ENCODE measurements at places on chromosomes 11 and 22.

DNA sequence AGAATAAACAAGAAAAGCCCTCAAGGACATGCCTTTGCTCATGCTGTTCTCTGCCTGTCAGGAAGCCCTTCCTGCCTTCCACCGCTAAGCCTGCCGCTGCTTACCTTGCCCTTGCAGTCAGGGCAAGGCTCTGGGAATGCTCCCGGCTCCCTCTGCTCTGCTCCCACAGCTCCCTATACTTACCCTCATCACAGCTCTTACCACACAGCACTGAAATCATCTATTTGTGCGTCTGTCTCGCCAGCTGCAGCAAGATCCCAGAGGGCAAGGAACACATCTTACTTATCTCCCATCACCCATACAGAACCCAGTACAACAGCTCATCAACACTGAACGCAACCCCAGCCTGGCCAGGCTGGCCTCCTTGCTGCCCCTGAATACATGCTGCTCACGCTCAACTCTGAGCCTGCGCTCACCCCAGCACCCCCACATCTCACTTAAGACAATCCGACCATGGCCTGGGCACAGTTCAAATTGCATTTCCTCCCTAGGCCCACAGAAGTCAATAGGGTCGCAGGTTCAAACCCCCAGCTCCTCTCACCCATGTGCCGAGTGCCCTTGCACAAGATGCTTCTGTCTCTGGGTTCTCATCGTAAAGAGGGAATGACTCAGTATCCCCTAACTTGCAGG lies 161.8 kb downstream of the IGLL1 start:
- no peak for DNase-seq

DNA sequence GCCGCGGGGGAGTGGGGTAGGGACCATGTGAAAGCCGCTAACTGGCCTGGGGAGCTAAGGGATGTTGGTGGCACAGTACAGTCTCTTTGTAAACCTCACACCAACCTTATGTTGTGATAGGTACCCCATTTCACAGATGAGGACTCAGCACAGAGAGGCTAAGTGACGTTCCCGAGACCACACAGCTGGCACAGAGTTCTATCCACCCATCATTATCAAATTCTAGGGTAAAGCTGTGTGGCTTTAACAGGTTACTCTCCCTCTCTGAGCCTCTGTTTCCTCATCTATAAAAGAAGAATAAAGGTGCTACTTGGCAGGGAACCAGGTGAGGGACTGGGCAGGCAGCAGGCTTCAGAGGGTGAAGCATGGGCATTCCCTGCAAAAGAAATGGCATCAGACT lies 1.4 kb upstream of the GDPD5 start:
- DNase-seq, result no peak

DNA sequence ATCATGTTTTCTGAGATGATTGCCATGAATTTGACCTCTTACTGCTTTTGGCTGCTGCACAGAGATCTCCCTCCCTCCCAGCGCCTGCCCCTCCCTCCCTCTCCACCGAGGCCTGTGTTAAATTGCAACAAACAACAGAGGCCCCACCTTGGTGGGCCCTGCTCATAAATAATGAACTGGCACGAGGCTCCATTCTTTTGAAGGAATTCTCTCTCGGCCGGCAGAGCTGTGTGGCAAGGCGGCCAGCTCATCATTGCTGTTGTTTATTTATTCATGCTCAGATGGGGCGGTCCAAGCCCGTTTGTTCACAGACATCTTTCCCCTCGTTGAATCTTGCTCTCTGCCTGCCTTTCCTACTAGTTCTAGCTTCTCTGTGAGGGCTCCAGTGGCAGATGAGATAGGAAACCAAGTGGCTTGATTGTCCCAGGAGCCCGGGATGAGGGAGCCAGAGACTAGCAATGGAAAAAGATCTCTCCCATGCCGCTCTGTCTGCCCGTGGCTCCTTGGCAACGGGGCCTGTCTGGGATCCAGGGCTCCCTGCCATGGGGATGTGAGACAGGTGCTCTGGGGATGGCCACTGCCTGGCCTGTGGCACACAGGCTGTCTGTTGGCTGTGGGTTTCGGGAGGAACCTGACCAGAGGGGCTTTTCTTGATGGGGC lies 192.6 kb downstream of the DSCAML1 start:
- no peak for DNase-seq

- DNase-seq, result no peak
Observed at GRCh38 chr11:131999084-131999483, 628.7 kb downstream of the NTM start.

DNA sequence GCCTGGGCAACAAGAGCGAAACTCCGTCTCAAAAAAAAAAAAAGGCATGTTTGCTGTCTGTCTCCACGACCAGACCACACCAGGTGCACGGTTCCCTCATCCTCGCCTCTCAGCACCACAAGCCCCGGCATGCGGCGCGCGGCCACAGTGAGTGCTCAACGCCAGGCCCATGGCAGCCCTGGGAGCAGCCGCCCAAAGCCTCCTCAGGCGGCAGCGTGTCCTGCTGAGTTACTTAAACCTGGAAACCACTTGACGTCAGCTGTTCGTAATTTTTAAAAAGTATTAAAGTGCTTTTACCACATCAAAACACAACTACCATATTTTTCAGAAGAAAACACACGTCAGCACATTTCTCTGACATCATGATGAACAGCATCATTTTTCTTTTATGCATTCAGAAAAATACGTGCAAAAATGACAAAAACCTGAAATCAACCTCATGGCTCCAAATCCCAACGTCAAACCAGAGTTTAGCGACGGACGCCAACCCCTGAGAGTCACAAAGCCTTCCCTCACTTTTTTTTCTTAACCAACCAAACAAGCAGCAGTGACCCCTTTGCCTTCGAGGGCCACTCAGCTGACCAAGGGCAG lies 2.1 kb downstream of the DEAF1 start:
- DNase-seq, result no peak

DNA sequence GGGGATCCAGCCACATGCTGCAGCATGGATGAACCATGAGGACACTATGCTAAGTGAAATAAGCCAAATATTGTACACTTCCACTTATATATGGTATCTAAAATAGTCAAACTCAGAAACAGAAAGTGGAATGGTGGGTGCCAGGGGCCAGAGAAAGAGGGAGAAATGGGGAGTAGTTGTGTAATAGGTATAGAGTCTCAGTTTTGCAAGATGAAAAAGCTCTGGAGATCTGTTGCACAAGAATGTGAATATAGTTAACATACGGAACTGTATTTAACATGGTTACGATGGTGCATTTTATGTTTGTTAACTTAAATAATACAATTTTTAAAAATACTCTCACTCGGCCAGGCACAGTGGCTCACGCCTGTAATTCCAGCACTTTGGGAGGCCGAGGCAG lies 21.2 kb downstream of the GDPD5 start:
- no peak for DNase-seq

DNA sequence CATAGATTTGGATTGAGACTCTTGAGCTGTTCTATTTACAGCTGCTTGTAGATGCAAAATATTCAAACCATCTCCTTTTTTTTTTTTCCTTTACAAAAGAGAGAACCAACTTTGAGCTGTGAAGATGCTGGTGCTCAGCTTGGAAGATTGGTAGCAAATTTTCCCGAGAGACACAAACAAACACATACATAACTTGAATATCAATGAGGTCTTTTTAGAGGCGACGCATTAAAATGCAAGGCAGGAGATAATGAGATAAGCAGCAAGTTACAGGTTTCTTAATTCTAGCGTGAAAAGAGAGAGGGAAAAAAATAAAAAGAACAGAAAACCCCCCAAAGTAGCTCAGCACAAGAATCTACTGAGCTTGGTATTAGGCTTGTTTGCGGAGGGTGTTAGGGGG lies 247.0 kb upstream of the SORL1-AS1 start:
- no peak for DNase-seq

DNA sequence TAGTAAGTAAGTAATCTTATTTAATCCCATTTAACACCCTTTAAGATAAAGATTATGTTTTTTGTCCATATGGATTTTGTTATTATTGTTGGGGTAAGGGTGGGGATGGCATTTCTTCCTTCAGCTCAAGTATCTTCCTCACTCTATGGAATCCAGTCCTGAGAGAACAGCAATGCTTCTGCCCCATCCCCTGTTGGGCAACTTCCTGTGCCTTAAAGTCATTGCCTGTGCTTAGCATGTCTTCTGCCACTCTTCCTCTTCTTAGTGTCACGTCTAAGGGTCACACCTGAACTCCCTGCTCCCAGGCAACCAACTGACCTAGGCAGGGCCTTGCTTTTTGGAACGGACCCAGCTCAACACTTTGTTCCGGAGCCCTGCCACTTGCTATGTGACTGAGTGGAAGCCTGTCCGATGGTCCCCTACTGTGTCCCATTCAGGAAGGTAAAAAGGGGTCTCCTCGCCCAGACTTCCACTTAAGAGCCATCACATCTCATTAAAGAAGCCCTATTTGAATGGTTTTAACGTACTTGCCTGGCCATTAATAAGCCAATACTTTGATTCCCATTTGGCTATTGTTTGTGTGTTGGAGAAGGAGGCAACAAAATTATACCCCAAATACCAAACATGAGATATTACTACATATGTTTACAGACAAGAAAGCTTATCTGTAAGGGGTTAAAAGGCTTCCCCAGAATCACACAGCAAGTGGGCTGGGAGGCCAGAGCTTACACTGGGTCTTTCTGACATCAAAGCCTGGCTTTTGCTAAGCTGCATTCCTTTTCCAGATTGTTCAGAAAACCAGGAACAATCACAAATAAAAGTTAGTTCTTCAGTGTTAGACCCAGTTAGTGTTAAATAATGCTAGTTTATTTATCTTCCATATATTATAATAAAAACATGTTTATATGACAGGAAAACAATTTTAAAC lies 59.2 kb downstream of the RAB38 start:
- DNase-seq, result no peak
